ENCODE measurements at places on chromosomes 4 and X. TPM values are rescaled to one million over a fixed set of nuclear protein-coding genes. Genes with fewer than 3 reads are reported as not detected.

SSX1 gene
- not detected for total RNA-seq

ALB gene
- total RNA-seq = not detected

DRD5 gene
- total RNA-seq = not detected

FRMPD4 gene
- total RNA-seq = 14.0 TPM

RBM46 gene
- not detected for total RNA-seq

MFAP3L gene
- total RNA-seq = 1.1 TPM
